MCF 10A (cell line): ENCODE measurements at places on chromosomes 7 and 10. TPM values are rescaled to one million over a fixed set of nuclear protein-coding genes. Genes with fewer than 3 reads are reported as not detected.

DNA sequence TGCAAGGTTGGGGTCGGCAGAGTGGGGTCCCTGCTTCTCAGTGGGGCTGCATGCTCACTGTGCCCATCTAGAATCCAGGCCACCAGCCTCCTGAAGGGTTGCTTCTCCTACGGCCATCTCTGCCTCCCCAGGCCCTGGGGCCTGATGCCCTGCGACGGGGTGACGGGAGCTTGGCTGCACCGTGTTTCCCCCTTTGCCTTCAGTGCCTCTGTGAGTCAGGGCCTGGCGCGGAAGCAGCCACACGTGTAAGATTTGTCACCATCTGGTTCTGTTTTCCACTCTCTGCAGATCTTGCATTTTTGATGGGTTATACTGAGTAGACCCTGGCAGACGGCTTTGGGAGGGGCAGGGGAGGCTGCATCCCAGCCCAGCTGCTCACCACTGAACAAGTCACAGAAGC is 7.2 kb downstream of the ADAMTS14 start:
- DNase-seq: no peak

- peak; percentile 82 for DNase-seq
Measured at GRCh38 chr7:112986256-112987031, 100.2 kb downstream of the GPR85 start.

- no peak for DNase-seq
Measured at GRCh38 chr10:5723692-5724091, 39.1 kb downstream of the TASOR2 start.

HOXA6 gene
- total RNA-seq: 0.96 and 2.0 TPM in 2 replicates

GRCh38 chr10:77874872-77875271 is 51.7 kb downstream of the DLG5 start:
- no peak for DNase-seq

GRCh38 chr7:8282162-8282561 is 20.2 kb upstream of the ICA1 start:
- no peak for DNase-seq

DNA sequence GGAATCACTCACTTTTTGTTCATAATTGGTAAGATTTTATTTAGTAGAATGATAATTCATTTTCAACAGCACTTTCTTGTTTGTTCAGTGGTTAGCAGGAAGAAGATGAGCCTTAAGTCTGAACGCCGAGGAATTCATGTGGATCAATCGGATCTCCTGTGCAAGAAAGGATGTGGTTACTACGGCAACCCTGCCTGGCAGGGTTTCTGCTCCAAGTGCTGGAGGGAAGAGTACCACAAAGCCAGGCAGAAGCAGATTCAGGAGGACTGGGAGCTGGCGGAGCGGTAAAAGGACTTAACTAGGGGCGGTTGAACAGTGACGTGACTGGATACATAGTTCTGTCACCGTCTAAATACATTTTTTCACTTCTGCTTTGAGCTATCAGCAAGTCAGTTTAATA is 31.3 kb downstream of the RABGEF1 start:
- DNase-seq: no peak

DNA sequence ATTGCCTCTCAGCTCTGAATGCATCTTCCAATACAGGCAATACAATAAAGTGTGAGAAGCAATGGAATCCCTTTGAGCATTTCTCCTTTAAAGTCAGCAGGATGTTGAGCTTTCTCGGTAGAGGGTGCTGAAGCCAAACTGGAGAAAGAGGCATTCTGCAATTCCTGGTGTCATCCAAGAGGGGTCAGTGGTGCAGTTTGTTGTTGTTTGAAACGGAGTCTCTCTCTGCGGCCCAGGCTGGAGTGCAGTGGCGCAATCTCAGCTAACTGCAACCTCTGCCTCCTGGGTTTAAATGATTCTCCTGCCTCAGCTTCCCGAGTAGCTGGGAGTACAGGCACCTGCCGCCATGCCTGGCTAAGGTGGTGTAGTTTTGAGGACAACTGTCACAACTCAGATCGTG is 486.5 kb downstream of the CALN1 start:
- DNase-seq: no peak

EPO gene
- total RNA-seq: not detected in 2 replicates

DNA sequence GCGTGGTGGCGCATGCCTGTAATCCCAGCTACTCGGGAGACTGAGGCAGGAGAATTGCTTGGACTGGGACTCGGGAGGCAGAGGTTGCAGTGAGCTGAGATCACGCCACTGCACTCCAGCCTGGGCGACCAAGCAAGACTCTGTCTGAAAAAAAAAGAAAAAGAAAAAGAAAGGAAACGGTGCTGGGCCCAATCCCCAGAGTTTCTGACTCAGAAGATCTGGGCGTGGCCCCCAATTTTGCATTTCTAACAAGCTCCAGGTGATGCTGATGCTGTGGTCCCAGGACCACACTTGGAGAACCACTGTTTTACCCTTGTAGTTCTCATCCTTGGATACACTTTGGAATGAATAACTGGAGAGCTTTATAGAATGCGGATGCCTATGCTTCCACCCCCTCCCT is 79.0 kb downstream of the C10orf105 start:
- no peak for DNase-seq

GRCh38 chr7:133480868-133481267 is 228.0 kb downstream of the EXOC4 start:
- DNase-seq: no peak
